ENCODE measurements at places on chromosomes 2 and 18. TPM values are rescaled to one million over a fixed set of nuclear protein-coding genes. Genes with fewer than 3 reads are reported as not detected.

Gene TWIST2
- not detected for polyA plus RNA-seq

DNA sequence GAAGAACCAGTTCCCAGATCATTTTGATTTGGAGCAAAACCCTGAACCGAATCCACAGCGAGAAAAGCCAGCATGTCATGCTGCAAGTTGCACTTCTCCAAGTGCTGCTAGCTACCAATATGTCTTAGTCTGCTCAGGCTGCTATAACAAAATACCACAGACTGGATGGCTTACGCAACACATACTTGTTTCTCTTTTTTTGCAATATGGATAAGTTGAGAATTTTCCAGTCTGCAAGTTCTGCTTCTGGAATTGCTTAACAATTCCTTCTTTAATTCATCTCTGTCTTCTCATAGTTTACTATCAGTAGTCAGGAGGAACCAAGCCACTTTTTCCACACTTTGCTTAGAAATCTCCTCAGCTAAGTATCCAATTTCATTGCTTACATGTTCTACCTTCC lies 105.9 kb upstream of the RBBP8 start:
- DNase-seq: no peak

Gene UGT1A8
- polyA plus RNA-seq: not detected

DNA sequence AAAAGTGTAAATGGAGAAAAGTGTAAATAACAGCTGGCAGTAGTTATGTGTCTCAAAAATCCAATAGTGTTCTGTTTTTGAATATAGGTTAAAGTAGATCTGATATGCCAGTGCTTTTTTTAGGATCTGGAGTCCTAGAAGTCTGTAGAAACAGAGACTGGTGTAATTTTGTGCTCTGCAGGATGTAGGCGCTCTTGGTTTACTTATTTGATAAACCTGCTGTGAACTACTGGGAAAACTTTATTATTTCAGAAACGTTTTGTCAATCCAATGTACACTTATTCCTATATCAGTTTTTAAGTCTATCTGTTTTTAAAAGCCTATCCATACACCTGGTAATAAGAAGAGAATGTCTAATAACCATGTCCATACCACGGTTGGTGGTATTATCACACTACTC lies 530.8 kb upstream of the ZNF804A start:
- no peak for DNase-seq

GRCh38 chr2:38620282-38620977 lies 17.7 kb upstream of the HNRNPLL start:
- DNase-seq: no peak

Gene RTP5
- polyA plus RNA-seq: not detected

- no peak for DNase-seq
These were observed 295.3 kb upstream of the EPAS1 start for GRCh38 chr2:46001741-46002506.

DNA sequence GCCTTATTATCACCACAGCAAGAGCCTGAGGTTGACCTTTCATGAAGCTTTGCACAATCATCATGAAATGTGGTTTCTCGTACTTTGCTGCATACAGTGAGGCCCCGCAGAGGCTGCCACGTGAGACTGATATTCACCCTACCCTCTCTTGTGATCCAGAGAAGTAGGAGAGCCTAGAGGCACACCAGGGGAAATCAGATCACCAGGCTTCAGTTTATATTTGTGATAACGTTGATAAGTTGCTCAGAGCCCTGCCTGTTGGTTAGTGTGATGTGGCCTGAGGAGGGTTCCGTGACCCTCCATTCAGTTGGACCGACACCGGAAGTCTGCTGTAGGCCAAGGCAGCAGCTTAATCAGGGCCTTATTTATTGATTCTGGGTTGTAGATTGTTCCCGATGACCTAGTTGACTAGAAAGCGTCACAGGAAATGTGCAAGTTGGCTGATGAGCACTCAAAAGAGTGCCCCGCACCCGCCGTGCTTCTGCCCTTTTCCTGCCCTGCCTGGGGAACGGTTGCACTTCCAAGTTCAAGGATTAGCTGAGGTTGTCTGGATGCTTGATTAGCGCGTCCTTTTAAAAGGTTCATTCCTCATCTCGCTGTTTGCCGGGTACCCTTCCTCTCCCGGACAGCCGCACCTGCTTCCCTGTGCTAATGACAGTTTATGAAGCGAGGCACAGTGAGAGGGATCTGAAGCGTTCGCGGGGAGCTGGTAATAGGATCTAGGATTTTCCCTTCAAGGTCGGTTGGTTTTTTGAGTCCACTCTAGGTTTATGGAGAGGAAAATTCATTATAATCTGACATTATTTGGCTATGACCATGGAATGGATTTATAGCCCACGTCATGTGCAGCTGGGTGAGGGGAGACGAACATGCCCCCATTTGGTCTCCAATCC lies 146.4 kb downstream of the SH3RF3 start:
- DNase-seq: no peak

Gene PLEK
- 130 TPM for polyA plus RNA-seq

- no peak for DNase-seq
These were observed 8.2 kb downstream of the WDR54 start for GRCh38 chr2:74429487-74430451.

- DNase-seq: no peak
These were observed 6.5 kb downstream of the GLS start for GRCh38 chr2:190887089-190887488.

GRCh38 chr2:181393472-181393871 lies 63.7 kb upstream of the ITGA4 start:
- peak; percentile 41 for DNase-seq

DNA sequence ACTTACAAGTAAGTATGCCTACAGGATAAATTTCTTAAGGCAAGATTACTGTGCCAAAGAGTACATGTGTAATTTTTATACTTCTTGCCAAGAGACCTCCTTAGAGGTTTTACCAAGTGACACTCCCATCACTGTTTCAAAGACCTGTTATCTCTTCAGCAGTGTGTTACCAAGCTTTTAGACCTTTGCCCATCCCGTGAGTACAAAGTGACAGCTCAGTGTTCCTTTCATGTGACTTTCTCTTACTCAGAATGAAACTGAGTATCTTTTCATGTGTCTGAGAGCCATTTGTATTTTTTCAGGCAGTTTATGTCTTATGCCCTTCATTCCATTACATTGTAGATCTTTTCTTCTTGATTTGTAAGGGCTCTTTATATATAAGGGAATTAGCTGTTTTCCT lies 287.5 kb upstream of the SALL3 start:
- DNase-seq: no peak

GRCh38 chr2:82215212-82215611 lies 1910.7 kb upstream of the LRRTM1 start:
- DNase-seq: no peak

DNA sequence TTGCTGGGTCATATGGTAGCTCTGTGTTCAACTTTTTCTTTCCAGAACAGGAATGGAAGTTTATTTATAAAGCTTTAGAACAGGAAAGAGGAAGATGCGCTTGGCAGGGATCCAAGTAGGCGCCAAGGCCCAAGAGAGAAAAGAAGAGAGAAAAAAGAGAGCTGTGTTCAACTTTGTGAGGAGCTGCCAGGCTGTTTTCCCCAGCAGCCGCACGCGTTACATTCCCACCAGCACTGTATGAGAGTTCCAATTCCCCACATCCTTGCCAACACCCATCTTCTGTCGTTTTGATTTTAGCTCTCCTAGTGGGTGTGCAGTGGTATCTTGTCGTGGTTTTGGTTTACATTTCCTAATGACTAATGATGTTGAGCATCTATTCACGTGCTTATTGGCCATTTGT lies 51.4 kb downstream of the KCNF1 start:
- DNase-seq: no peak

DNA sequence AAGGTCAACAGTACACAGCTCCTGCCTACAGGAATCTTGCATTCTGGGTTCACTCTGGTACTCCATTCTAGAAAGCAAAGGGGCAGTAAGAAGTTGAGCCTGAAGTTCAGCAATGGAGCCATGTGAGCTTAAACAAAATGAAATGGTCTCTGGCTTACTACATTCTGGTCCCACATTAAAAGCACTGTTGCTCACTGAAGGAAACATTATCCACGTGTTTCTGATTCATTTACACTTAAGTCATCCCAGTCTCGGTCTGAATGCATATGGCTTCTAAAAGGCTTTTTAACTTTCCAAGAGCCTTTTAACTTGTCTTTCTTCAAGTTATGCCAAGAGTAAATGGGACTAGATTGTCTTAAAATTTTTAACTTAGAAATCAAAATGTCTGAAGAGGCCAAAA lies 177.8 kb downstream of the LNPK start:
- no peak for DNase-seq

GRCh38 chr2:210009126-210009525 lies 6.7 kb downstream of the RPE start:
- DNase-seq: no peak

Gene RDH14
- 44.7 TPM for polyA plus RNA-seq

DNA sequence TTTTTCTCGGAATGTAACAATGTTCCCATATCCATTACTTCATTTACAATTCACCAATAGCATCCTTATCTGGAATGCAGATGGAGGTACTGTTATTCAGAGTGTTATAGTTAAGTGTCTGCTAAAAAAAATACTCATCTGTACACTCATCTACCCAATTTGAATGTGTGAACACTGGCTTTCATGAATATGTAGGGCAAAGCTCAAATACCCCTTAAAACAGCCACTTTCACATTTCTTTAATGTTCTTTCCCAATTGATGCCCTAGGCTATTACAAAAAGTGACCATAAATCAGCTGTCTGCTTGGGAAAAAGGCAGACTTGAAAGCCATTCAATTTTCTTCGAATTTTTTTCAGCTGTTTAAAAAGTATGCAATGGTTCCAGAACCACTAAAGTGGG lies 796.3 kb upstream of the FSHR start:
- DNase-seq: no peak

Gene SOWAHC
- polyA plus RNA-seq: 0.25 TPM

- DNase-seq: peak; percentile 45
These were observed 26.9 kb upstream of the INSIG2 start for GRCh38 chr2:118061135-118061955.

Gene GNAL
- 0.05 TPM for polyA plus RNA-seq

Gene LPIN2
- 7.9 TPM for polyA plus RNA-seq

GRCh38 chr2:230878599-230879188 lies 14.0 kb downstream of the ITM2C start:
- no peak for DNase-seq

GRCh38 chr2:216279459-216279858 lies 92.8 kb downstream of the MARCHF4 start:
- DNase-seq: no peak

DNA sequence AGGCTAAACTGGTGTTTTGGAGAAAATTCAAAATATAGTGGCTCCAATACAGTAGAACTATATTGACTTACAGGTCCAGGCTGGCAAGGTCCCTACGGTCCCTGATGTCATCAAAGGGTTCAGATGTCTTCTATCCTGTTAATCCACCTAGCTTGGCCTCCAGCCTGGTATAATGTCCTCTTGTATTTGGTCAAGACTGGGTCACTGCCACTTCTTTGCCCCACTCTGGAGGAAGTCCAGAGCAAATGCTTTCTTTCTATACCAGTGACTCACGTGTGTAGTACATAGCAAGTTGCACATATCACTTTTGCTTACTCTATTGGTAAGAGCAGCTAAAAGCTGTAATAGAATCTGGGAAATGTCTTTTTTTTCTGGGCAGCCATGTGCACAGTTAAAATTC lies 80.8 kb downstream of the LCLAT1 start:
- DNase-seq: no peak

DNA sequence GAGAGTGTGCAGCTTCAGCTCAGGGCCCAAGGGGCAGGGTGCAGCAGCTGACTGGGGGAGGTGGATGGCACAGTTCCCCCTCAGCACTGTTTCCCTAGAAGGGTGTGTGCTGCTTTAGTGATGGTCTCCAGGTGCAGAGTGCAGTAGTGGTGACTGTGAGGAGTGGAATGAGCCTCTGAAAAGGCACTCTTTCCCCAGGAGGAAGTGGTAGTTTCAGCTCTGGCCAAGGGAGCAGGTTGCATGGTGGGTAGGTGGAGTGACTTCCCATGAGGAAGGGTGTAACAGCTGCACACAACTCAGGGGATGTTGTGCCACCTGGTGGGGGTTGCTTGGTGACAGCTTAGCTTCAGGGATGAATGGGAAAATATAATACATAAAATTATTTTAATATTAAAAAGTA lies 251.5 kb upstream of the NXPH2 start:
- no peak for DNase-seq

Gene KCNS3
- polyA plus RNA-seq: 0.49 TPM

- no peak for DNase-seq
These were observed 248.3 kb downstream of the TRIB2 start for GRCh38 chr2:12964904-12965539.

Gene MAPRE3
- 4.2 TPM for polyA plus RNA-seq

DNA sequence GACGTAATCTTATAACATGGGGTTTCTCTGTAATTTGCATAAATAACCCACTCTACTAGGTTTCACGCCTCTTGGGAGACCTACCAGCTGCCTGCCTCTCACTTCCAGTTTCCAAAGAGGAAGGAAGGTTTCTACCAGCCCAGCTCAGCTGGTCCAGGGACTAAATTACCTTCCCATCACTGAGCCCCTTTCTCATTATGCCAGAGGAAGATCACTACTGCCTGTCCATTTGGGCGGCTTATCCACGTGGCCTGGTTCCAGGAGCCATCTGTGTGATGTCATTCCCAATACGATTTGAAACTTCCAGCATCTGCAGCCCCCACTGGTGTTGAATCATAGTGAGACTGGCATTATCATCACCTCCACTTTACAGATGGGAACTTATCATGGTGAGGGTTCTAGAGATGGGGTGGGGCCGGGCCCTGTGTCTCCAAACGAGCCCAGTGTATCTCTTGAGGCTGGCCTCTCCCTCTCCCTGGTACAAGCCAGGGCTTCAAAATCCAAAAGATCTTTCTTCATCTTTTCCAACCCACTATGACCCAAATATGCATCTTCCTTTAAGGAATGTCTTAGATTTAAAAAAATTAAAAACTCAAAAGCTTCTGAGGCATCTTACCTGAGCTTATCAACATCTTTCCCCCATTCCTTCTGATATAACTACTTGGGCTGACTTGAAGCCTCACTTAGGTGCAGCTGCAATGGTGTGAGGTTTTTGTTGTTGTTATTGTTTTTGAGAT lies 140.8 kb downstream of the DDX1 start:
- peak; percentile 5 for DNase-seq

DNA sequence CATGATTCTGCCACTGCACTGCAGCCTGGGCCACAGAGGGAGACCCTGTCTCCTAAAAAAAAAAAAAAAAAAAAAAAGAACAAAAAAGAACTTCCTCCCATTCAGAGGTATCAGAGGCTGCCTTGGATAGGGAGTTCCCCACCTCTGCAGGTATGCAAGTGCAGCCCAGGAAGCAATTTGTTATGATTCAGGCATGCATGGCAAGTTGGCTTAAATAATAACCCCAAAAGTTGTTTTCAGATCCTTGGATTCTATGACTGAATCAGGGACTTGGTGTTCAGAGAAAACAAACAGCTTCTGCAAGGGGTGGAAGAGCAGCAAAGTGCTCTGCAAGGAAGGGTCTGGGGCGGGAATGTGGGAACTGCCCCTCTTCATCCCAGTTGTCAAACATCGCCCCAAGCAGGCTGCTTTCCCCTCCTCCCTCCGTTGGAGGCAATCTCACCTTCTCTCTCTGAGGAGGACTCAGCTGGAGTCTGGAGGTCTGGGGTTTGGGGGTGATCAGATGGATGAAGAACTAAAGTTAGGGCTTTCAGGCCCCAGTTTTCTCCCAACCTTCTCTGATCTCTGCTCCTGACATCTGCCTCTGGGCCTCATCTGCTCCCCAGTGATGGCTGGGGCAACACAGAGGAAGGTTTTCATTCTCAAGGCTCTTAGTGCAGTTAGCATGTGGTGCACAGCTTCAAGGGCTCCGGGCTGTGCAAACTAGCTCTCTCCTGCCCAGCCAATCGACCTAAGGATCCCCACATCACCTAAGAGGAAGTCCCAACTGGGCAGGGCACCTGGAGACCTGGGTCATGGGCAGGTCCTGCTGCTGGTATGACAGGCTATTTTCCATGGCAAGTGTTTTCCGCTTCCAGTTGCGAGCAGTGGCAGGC lies 3.5 kb upstream of the GDF7 start:
- no peak for DNase-seq
